ENCODE measurements at places on chromosomes 6 and 20.

DNA sequence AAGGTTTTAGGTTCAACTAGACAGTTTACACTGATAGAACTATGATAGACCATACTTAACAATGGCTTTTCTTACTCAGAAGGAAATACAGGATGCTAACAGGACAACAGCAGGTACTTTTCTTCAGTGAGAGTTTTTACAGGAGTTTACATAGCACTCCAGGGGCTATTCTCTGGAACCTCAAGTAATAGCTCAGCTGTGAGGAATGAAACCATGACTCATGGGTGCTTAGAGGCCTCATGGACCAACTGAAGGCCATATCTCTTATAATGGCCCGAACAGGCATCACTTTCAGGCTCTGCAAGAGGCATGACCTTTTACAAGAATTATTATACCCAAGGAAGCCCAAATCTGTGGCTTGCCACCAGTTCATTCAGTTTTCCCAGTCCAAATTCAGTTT, 31.8 kb downstream of the TREML1 start:
- DNase-seq = no peak

DNA sequence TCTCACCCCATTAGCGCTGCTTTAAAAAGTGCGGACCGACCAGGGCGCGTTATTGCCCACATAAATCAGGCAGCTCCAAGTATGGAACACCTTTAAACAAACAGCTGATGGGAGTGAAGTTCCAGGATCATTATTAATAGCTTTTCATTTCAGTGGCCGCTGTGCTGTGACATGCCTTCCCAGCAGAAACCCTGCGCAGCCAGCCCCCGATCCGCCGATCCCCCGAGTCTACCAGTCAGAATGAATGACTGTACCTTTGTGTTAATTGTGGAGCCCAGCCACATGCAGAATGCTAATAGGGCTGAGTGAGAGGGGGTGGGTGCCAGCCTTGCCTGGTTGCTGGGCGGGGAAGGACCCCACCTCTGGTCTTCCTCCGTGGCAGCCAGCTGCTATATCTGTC, 21.9 kb downstream of the CDH22 start:
- DNase-seq = no peak

- DNase-seq = no peak
Observed at GRCh38 chr6:36353411-36353915, 16.8 kb upstream of the BNIP5 start.

DNA sequence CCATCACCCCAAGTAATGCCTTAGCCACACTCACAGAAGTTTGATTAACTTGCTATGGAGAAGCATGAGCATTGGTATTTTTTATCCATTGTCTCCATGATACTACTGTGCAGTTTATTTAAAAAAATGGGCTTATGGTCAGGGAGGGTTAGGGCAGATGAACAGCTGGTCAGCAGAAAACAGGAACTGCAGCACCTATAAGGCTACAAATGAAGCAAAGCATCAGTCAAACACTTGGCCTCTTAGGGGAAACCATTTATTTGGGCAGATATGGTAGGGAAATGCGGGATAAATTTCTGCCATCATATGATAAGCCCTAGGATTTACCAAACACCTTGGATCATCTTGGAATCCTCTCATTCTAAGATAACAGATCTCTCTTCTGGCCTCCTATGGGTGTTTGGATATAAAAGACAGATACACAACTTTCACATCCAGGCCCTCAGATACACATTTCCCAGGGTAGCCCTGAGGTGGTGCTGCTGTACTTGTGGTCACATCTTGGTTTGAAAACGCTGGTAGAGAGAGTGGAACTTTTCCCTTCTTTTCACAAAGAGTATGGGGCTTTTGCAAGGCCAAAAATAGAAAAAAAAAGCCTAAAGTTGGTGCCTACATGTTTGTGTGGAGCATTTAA, 42.8 kb upstream of the AHI1 start:
- DNase-seq = no peak

- no peak for DNase-seq
Observed at GRCh38 chr6:33702345-33702977, 9.0 kb downstream of the UQCC2 start.

- no peak for DNase-seq
Observed at GRCh38 chr6:128252341-128253176, 267.8 kb downstream of the PTPRK start.

GRCh38 chr6:65943051-65943450, 236.0 kb upstream of the EYS start:
- DNase-seq = no peak

DNA sequence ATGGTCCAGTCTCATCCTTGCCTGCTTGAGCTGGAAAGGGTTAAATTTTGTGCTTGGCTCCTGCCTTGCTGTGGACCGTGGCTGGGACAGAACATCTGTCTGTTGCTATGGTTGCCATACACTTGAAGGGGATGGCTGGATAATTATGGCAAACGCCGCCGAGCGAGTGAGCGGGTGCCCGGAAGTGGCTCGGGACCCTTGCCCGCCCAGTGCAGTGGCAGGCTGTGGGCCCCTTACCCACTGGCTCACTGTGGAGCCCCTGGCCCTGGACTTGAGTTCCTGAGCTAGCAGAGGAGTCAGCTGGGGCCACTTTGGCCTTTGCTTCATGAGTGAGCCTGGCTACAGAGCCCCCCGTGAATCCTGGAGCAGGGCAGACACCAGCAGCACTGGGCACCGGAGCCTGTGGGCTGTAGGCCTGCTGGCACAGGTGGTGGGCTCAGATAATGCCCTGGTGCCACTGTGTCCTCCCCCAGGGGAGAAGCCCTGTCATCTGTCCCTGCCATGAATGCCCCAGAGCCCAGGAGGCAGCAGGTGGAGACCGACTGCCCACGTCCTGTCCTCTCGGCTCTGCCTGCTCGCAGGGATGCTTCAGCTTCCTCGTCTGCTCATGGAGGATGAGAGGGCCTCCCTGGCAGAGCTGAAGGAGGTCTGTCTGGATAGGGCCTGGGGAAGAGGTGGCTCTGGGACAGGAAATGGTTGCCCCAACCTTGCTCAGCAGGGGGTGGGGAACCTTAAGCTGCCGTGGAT, 25.5 kb upstream of the NOL4L start:
- DNase-seq = no peak

GRCh38 chr6:11198663-11199603, 33.5 kb downstream of the NEDD9 start:
- no peak for DNase-seq

DNA sequence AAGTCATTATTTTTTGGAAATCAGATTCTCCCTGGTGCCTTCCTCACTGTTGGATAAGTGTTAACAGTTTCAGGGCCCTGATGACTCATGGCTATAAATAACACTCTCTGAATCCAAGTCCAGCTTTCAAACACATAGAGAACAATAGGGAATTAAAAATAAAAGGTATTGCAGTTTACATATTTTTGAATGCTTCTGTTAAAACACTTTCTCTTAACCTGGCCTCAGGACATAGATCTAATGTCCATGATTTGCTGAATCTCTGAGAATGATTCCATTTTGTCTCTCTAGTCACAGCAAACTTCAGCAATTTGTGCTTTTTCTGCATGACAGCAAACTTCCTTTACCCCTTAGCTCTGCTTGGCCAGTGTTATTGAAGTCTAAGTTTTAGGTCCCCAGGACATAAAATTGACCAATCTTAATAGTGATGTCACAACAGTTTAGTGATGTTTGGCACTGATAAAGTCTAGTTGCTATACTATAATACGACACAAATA, 1192.4 kb upstream of the CITED2 start:
- no peak for DNase-seq

DNA sequence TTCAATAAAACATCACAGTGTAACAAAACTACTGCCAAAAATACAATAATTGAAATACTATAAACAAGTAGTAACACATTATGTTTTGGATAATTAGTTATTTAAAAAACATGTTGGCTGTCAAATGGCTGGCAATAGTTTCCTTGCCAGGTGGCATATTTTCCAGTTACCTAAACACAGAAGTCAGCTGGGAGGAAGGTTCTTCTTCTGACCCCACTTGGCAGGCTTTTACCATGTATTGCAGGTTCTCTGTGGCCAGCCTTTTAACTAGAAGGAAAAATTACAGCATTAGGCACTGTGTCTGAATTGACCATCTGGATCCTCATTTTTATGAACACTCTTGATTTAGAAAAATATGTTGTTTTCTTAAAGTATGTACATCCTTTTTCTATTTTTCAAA, 131.4 kb downstream of the MMS22L start:
- DNase-seq = no peak

DNA sequence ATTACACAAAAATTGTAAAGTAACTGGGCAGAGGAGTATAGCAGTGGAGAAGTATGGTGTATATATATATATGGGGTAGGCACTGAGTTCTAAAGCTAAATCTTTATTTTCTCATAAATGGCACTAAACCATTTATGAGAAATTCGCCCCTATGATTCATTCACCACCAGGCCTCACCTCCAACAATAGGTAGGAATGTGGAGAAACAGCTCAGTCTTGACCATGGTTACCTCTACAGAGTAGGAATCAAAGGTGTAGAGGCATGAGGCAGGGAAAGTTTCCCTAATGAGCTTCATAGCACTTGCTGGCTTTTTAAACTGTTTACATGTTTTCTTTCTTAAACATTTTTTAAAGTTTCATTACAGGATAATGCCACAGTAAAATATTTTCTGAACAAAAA, 36.9 kb upstream of the SUMO4 start:
- DNase-seq = no peak

DNA sequence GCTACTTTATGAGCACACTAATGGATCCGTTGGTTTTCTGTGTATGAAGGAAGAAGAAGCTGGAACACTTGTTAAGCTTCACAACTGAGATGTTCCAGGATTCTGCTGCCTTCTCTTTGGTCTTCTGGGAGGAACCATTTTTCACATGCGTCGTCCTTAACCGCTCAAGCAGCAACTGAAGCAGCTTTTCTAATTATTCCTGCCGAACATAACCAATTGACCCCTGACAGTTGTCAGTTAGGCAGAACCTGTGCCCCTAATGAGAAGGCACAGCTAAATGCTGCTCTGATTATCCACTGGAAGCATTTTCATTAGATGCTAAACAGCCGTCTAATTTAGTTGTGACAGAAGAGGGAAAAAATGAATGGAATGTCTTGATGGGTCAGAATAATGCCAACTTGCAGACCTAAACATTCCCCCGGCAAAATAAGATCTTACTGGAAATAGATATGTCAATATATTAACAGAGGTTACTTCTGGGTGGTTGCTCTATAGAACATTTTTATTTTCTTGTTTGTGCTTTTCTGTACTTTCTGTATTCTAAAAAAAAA, 85.0 kb upstream of the SMLR1 start:
- no peak for DNase-seq

DNA sequence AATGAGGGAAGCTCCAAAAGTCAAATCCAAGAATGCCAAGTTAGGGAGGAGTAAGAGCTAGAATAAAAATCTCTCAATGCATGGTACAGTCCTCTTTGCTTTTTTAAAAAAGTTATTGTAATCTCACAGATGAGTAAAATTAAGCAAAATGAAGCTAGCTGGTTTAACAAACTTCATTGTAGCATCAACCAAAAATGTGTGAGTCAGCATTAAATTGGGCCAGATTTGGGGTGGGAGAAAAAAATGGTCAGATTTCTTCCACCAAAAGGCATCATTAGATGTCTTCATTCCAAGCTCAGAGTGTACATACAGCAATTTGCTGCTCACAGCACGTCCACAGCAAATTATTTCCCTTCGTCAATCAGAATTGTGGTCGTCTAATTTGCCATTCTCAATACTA, 441.5 kb upstream of the FLRT3 start:
- no peak for DNase-seq

DNA sequence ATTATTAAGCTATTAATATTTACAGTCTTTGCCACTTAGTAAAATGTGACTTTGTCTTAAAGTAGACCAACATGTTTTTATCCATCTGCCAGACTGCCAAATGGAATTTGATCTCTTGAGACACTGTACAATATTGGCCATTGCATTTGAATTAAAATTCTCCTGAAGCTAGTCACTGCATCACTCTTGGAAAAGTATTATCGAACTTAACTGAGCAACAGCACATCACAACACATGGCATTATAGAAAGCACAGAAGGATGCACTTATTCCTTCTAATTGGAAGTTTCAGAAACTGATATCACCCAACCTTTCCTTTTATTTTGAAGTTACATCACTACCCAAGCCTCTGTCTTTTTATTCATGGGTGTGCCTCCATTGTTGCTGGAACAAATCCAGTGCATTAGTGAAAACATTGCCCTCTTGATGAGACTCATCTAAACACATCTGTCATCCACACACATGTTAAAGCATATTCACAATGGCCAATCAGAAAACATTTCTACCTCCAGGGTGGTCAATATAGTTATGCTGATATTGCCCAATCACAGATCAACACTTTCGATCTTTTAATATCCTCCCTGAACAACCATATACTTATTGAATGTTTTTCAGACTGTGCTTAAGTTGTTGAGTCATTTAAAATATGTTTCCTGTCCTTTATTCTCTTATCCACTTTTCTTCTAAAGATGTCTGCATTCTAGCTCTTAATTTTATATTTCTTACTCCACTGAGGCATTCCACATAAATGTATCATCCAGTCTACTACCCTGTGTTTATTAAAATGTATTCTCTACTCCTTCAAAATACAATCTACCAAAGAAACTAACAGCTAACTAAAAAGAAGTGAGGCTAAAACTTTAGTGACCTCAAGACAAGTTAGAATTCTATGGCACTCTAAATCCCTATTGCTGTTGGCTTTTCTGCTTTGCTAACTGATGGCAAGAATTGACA, 535.0 kb downstream of the RFPL4B start:
- DNase-seq = no peak

GRCh38 chr6:11356404-11357155, 124.1 kb upstream of the NEDD9 start:
- no peak for DNase-seq

GRCh38 chr20:35992713-35993335, 24.4 kb downstream of the CNBD2 start:
- DNase-seq = no peak

GRCh38 chr6:65399355-65400084, 307.5 kb downstream of the EYS start:
- no peak for DNase-seq

DNA sequence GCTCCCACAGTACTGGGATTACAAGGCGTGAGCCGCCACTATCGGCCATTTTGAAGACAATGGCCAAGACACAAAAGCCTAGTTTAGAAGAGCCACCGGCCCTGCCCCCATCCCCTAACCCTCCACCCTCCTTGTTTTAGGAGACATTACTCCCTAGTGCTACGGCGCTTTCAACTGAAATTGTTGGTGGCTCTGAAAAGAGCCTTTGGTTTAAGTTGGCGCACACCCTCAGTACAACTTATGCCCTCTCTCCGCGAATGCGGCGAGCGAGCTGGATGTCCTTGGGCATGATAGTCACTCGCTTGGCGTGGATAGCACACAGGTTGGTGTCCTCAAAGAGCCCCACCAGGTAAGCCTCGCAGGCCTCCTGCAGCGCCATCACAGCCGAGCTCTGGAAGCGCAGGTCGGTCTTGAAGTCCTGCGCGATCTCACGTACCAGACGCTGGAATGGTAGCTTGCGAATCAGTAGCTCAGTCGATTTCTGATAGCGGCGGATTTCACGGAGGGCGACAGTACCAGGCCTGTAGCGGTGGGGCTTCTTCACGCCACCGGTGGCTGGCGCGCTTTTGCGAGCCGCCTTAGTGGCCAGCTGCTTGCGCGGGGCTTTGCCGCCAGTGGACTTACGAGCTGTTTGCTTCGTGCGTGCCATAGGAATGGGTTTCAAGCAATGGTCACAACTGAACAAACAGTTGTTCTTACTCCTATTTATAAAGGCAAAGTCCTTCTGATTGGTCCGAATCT, 114.9 kb upstream of the BTN3A2 start:
- peak; percentile 48 for DNase-seq
